ENCODE measurements at places on chromosomes 7 and 10.
A peak's percentile ranks its signal among the peaks of the same experiment; 100 is the strongest.

GRCh38 chr10:131546086-131546810 is 234.7 kb upstream of the TCERG1L start:
- no peak for DNase-seq

DNA sequence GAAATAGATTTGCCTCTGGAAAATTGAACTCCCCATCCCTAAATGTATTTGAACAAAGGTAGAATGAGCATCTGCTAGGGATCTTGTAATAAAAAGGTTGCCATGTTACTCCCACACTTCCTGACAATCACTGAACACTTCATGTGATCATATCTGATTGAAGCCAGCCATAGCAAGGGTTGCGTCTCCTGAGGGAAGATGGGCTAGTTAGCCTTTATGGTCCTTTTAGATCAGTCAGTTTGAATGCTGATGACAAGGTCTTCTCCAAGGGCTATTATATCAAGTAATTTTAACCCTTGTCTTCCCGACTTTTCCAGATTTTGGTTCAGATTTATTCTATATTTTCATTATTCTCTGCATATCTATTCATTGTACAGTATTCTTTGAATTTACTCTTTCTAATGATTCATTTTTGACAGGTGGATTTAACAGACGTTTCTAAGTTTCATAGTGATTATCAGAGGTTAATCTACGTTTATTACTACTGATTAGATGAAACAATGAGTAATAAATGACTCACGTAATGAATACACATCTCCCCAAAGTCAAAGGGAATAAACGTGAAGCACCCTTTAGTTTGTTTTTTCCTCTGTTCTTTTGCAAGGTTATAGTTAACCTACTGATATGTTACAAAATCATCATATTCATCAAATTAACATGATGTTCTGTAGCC is 28.1 kb downstream of the CSGALNACT2 start:
- DNase-seq = no peak

- no peak for DNase-seq
Measured at GRCh38 chr7:3266240-3266639, 34.8 kb upstream of the SDK1 start.

GRCh38 chr7:101248276-101248675 is 3.4 kb upstream of the FIS1 start:
- DNase-seq = no peak

DNA sequence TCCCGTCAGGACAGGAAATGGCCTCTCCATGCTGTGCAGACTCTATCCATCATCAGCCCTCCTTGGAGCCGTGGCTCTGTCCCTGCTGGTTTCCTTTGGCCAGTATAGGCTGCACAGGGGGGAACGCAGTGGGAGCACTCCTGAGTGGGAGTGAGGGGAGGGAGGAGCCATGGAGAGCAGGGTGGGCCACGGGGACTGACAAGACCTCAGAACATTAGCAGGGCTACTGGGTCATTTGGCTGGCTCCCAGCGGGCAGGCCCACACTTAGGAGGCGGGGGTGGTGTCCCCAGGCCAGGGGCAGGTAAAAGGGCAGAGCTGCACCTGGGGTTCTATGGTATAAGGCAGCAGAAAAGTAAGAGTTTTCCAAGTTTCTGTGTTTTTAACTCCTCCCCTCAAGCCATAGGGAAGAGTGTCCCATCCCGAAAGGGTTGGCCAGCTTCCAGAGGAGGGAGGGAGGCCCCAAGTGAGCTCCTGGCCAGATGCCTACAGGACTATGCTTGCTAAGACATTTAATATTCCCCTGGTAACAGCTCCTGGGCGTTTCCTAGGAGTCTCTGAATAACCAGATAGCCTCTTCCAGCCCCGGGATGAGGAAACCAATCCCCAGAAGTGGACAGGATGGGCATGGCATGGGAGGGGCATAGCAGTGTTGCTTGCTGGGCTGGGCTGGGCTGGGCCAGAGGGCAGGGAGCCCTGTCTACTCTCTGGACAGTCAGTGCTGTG is 5.5 kb upstream of the OPN4 start:
- DNase-seq = peak; percentile 69

DNA sequence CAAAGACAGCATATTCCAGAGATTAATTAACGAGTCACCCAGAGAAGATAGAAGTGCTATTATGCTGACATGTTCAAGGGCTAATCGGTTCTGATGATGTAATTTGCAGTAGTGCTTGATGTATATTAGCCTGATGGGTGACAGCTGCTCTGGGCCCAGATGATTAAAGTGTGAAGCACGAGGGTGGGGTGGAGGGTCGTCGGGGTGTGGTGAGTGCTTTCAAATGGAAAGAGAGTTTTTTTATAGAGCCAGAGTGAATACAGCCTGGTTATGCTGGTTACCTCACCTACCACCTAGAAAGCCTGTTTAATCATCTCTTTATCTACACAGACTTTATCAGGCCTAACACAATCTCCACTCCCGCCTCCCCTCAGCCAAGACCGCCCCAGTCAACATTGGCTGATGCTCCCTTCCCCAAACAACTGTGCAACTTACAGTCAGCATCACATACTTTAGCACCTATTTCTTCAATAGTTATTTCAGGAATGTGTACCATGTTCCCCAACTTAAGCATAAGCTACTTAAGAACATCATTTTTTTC is 11.5 kb upstream of the STN1 start:
- DNase-seq = no peak

GRCh38 chr7:42213093-42213492 is 23.9 kb downstream of the GLI3 start:
- DNase-seq = no peak

DNA sequence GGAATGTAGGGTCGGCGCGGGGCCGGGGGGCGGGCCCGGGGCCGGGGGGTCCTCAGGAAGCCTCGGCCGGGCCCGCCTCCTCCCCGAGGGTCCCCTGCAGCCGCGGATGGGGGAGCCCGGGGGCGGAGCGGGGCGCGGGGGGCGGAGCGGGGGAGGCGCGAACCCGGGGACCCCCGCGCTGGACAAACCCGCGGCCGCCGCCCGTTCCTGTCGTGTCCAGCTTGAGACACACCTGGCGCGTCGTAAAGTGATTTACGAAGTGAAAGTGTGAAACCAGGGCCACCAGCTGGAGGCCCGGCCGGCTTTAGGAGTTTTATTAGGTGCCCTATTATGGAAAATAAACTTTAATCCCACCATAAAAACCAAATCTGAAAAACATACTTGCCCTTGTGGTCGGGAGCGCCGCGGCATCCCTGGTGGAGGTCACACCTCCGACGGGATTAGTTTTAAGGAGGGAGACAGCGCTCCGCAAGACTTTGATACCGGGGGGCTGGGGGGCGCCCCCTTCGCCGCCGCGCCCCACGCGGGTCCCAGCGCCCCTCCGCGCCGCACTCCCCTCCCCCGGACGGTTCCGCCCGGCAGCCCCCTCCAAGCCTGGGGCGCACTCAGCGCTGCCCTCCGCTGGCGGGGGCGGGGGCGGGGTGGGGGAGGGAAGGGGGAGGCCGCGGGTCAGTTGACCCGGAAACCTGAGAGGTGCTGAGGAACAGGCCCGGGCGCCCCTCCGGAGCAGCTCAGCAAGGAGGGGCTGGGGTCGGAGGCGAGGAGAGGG is 10.3 kb downstream of the MNX1 start:
- peak; percentile 51 for DNase-seq

GRCh38 chr10:35644050-35644950 is 2.2 kb upstream of the FZD8 start:
- peak; percentile 38 for DNase-seq

DNA sequence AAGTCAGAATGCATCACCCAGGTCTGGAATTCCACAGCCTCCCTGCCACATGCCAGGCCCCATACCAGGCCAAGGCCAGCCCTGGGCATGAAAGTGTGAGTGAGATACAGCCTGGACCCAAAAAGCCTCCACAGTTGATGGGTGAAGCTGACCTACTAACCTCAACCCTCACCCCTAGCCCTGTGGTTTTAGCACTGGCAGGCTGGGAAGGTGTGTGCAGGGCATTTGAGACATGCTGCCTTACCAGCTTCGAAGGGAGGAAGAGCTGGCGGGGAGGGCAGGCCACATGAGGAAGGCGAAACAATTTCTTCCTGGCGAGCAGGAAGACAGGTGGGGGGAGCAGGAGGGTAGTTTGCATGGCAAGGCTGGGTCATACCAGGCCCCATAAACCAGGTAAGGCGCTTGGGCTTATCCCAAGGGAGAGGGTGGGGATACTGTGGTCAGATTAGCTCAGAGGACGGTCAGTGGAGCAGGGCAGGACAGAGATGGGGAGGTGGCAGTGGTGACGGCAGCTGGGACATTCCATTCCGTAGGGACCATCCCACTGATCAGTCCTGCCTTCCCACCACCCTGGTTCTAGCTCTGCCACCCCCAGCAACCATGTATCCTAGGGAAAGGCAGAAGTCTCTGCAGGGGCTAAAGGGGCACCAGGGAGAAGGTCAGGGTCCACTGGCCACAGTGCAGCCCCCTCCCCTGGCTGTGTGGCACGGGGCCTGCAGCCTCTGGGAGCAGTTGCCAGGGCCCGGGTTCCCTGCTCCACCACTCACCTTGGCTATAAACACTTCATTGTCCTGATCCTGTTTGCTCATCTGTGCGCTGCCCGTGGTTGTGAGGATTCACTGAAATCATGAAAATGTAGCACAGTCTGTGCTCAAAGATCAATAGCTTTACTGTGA is 155.8 kb downstream of the NRF1 start:
- DNase-seq = no peak

DNA sequence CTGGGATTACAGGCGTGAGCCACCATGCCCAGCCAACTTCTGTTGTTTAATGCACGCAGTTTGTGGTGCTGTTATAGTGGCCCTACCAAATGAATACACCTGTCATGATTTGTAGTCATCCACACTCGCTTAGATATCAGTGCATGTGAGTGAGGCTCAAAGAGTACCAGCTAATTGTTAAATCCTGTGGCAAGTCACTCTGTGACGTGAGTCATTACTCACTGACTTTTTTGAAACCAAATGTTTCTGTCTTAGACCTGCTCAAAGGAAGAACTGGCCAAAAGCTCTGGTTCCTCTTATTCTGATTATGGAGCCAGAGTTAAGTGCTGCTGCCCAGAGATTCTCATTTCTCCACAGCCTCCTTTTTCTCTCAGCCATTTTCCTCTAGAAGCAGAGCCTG is 109.4 kb downstream of the PRKAG2 start:
- no peak for DNase-seq

Data from iPS-NIHi11 (cell line).